ENCODE measurements at places on chromosomes 11 and 22.
A peak's percentile ranks its signal among the peaks of the same experiment; 100 is the strongest.

DNA sequence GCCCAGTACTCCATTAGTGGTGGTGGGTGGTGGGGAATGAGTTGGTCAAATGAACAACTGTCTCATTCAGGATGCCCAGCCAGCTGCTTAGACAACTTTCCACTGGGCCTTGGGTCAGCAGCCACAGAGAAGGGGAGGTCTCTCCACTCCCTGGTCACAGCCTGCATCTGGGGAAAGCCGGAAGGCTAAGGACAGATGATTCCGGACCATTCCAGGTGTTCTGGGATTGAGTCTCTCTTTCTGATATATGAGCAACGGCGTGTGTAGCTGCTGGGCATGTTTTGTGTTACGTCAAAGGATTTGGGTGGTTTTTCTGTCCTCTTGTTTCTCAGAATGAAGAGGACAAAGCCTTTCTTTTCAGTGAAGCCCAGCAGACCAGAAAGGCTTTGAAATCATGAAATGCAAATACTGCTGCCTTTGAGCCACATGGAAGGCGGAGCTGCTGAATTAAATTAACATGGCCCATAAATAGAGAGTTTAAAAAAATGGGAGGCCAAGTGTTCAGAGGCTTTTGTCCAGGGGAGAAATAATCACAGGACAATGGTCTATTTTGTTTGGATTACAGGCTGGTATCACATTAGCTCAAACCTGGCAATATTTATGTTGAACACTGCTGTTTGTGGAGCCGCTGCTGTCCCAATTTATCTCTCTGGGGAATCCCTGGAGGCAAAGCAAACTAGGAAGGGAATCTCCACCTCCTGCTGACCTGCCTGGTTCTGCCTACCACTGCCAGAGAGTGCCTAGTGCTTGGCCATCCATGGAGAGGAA is 234.4 kb upstream of the E2F8 start:
- no peak for DNase-seq

DNA sequence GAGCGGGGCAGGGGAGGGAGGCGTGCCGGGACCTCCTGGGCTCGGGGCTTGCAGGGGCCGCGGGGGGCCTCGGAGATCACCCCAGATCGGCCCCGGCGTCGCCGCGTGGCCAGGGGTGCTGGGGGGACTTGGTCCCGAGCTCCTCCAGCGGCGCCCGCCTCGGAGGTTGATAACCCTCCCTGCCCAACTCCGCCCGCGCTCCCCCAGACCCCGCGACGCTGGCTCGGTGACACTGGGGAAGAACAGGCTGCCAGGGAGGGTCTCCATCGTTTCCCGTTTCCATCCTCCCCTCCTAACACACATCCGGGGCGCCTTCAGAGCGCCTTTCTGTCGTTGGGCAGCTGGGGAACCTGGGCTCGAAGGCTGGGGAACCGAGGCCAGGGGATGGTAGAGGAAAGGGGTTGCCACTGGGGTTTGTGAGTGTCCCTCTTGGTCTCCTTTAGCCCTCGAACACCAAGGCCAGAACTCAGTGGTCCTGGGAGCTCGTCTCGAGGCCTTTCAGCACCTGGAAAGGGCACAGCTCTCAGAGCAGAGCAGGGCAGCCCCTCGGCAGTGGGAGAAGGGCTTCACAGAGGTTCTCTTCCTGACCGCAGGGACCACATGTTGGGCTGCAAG is 431 bp downstream of the SLC37A2 start:
- no peak for DNase-seq

GRCh38 chr11:68383976-68384501 is 71.6 kb downstream of the LRP5 start:
- DNase-seq = peak; percentile 88

DNA sequence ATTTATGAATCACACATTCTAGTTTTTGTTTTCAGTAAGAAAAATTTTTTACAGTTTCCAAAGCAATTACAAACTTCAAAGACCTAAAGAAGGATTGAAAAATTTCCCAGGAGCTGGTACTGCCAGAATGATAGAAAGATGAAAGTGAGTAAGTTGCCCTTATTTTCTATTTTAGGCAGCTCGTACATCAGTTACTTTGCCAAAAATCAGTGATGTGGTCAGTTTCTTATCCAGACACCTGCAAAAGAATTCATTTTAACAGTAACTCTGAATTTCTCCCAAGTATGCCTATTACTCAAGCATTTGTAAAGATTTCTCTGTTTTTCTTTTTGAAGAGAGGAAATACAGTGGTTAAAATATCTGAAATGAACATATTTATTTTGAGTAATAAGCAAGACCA is 976.3 kb upstream of the RAG2 start:
- DNase-seq = no peak

GRCh38 chr11:4607096-4607495 is 935 bp downstream of the TRIM68 start:
- peak; percentile 13 for DNase-seq

DNA sequence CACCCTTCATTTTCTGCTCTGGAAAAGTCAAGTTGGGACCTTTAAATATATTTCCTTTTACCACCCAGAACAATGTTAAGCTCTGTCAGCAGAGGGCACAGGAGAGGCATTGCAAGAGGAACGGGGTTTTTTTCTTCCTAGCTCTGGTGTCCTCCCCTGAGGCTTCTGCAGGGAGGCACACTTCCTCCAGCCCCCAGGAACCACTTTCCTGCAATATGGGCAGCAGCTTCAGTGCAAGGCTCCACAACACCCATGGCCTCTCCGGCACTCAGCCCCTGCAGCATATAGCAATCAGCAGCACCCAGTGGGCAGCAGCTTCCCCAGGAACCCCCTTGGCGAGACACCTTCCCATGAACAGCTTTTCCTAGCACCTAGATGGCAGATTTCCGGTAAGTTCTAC is 101.4 kb downstream of the SYT9 start:
- DNase-seq = peak; percentile 54

DNA sequence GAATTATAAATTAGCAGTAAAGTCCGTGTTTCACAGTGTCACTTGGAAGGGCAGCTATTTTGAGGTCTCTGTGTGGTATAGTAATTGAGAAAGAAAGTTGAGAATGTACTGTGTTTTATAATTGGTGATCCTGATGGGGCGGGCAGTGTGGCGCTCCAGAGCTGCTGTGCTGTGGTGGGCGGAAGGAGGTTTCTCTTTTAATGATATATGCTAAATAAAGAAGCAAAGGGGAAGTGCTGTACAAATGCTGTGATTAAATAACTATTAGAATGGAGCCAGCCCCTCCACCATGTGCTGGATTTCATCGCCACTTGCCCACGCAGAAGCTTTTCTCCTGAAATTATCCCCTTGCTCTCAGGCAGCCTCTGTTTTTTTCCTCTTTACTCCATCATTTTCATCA is 24.6 kb downstream of the ATXN10 start:
- no peak for DNase-seq

GRCh38 chr22:20169253-20169822 is 18.5 kb upstream of the CCDC188 start:
- no peak for DNase-seq

GRCh38 chr11:95222817-95223216 is 8.2 kb downstream of the SESN3 start:
- no peak for DNase-seq

DNA sequence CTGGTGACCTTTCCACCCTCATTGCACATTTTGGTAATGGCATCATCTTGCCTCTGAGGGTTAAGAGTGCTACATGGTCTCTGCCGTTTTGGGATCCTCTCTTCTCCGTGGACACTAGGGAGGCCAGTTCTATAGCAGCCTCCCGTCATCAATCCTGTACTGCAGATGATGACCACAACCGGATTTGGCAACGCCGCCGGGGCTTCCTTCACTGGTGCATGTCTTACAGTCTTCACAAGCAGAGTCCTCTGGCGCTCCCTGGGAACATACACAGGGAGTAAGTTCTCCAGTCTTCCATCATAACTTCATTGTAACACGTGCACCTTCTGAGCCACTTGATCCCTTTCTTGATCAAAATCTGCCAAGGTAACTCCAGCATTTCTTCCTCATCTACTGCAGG is 69.0 kb upstream of the SLC22A12 start:
- no peak for DNase-seq

DNA sequence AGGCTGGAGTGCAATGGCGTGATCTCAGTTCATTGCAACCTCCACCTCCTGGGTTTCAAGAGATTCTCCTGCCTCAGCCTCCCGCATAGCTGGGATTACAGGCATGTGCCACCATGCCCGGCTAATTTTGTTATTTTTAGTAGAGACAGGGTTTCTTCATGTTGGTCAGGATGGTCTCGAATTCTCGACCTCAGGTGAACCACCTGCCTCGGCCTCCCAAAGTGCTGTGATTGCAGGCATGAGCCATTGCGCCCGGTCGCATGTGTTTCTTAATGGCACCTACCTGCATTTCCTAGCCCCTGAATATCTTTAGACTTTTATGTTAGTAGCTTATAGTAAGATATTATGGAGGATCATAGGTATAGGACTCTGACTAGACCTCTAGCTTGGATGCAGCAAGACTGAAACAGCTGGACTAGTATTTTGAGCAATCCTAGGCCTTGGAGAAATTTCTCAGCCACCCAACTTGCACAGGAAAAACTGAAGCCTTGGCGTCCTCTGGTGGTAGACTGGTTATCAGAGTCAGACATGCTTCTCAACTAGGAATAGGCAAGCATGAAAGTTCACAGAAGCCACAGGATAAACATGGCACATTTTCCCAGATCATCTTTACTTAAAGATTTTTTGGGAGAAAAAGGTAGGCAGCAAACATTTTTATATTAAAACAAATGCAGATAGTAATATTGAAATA is 22.7 kb upstream of the C1QTNF4 start:
- peak; percentile 63 for DNase-seq

DNA sequence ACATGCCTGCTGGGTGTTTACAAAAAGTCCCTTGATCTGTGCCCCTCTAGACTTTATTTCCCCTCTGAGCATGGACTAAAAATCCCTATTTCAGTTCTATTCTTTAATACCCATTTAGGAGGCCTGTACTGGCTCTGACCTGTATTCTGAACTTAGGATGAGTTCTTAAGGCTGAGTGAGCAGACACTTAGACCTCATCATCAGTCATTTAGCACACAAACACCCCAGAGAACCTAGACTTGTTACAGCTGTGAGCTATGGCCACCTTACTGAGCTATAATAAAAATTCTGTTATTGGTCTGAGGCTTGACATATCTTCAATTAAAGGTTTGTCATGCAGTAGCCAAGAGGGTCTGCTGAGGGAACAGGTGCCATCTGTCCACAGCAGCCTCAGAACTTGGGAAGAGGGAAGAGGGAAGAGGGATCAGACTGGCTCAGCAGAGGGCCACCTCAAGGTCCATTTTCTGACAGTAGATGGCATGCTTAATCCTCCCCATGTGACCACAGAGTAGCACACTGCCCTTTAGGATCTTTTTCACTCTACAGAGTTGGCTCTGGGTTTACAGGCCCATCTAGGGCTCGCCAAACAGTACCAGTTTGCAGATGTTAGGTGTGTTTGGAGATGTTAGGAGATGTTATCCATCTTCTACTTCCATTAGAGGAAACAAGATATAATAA is 30.2 kb upstream of the RRM1 start:
- peak; percentile 13 for DNase-seq

DNA sequence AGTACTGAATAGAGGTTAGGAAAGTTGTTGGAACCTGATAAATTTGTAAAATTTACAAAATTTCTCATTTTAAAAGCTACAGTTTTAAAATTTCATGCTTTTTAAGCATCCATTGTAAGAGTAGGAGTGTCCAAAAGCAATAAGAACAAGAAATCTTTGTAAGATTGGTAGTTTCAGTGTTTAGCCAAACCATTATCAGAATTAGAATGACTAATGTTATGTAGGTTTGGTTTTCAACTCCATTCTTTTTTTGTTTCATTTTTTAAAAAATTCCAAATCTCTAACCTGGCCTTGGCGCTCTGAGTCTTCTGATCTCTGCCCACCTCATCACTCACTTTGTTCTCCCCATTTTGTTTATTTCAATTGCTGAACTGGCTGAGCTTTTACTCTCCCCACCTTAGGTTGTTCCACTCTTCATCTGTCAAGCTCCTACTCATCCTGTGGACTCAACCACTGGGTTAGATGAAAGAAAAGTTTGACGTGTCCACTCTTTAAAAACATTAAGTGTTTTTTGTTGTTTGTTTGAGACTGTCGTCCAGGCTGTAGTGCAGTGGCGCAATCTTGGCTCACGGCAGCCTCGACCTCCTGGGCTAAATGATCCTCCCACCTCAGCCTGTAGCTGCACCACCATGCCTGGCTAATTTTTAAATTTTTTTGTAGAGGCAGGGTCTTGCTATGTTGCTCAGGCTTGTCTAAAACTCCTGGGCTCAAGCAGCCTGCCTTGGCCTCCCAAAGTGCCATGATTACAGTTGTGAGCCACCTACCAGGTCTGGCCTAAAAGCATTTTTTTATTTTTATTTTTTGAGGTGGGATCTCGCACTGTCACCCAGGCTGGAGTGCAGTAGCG is 14.0 kb downstream of the EP300 start:
- no peak for DNase-seq

DNA sequence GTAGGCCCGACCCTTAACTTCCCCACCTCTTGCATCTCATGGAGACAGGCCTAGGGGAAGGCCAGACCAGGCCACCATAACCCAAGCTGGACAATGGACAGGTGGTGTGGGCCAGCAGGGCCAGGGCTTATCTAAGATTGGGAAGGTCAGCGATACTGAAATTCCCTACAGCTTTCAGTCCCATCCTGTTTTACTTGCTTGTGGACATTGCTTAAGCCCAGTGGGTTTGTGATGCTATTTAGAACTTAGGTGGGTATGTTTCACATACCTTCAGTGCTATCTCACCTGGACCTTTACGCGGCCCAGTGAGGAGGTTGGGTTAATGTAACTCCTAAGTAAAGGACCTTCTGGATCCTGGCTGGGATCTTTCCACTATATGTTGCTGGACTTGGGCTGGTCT is 1.7 kb downstream of the FADS2 start:
- DNase-seq = peak; percentile 28

- DNase-seq = no peak
Measured at GRCh38 chr11:35927104-35927503, 16.8 kb upstream of the LDLRAD3 start.
